ENCODE measurements at places on chromosomes 2 and 18.
A peak's percentile ranks its signal among the peaks of the same experiment; 100 is the strongest.

DNA sequence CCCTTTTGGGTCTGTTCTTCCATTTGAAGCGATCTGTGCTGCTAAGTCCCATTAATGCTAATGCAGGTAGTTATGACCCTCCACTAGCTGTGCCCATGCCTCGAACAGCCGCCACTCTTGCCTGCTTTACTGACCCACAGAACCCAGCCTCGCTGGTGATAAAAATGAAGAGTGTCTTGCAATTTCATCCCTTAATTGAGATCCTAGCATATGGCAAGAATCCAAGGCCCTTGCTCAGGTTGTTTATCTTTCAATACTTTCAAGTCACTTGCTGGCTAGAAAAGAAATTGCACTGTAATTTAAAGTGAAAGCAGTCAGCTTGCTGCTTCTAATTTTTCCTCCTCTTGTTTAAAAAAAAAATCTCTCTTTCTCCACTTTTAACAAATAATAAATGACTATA lies 73.6 kb downstream of the ZNF521 start:
- ATAC-seq, result no peak

GRCh38 chr2:19363474-19363778 lies 5.0 kb upstream of the OSR1 start:
- ATAC-seq, result no peak

GRCh38 chr2:187971893-187972292 lies 319.8 kb upstream of the GULP1 start:
- no peak for ATAC-seq

DNA sequence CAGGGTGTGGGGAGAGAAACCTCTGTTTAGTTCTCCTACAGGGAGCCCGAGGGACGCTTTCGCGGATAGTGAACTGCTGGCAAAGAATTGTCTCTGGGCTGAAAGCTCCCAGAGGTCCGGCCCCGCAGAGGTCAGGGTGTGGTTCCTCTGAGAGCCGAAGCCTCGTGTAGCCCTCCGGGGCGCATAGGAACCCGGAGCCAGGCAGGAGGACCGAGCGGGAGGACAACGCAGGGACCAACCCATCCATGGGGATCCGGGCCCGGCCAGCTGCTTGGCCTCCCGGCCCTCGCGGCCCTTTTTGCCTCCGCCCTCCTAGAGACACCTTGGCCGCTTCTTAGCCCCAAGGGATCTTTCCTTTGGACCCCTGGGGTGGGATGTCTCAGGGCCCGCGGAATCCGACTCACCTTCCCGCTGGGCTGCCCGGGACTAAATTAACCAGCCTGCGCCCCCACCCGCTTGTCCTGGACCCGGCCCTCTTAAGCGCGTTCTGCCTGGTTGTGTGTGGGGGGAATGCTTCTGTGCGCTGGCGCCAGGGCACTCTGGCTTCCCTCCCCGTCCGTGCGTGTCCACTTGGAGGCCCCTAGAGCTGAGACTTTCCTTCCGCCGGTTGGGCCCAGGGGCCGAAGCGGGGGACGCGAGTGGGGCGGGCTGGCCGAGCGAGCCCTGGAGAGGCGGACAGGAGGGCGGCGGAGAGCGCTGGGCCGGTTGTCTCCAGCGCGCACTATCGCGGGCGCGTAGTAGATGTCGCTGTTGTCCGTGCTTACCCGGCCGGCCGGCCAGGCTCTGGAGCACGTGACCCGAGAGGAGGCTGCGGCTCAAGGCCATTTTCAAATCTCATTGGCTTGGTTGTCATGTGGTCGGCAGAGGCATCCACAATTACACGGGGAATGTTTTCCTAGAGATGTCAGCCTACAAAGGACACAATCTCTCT lies at the start of gene HOXD10:
HOXD10 (plus strand) TSS at position 896 of the 931 bp plus-strand sequence. CDS start 56 bp downstream, outside the sequence.
- ATAC-seq, result no peak

- ATAC-seq, result no peak
Measured at GRCh38 chr18:6543330-6543908, 128.7 kb upstream of the L3MBTL4 start.

GRCh38 chr2:96756788-96757476 lies 3.8 kb upstream of the CNNM4 start:
- no peak for ATAC-seq

- ATAC-seq, result no peak
Measured at GRCh38 chr2:86330001-86330400, 7.4 kb downstream of the REEP1 start.

- ATAC-seq, result no peak
Measured at GRCh38 chr2:100692906-100693305, 127.0 kb upstream of the NPAS2 start.

DNA sequence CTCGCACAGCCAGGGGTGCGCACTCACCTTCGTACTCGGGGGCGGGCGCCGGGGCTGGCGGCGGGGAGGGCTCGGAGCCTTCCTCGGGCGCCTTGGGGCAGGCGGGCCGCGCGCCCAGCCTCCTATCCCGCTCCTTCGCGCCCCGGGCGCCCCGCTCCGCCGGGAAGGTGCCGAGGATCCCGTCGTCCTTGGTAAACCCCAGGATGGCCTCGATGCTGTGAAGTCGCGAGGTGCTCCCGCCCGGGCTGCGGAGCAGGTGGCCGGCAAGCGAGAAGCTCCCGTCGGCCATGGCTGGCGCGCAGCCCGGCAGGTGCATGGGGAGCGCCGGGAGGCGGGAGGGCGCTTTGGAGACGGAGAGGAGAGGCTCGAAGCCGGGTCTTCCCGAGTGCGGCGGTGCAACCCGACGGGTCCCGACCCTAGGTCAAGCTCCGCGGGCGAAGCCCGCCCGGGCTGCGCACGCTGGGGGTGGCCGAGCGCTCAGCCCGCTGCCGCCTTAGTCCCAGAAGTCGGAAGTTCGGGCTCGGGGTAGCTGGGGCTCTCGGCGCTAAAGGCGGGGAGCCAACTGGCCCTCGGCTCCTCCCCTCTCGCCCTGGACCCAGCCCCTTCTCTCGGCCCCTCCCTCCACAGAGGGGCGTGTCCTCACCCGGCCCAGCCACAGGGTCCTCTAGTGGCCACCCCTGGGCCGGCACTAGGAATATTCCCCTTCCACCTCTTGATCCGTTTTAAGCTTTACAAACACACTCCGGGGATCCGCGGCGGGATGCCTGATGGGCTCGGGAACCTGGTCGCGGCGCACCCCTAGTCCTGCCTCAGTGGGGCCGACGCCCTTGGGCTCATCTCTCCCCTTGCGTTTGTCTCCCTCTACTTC lies at the start of gene RAX:
RAX (minus strand) TSS at position 564 of the 868 bp plus-strand sequence; CDS start at position 316, 248 bp downstream.
- ATAC-seq, result peak; percentile 19

DNA sequence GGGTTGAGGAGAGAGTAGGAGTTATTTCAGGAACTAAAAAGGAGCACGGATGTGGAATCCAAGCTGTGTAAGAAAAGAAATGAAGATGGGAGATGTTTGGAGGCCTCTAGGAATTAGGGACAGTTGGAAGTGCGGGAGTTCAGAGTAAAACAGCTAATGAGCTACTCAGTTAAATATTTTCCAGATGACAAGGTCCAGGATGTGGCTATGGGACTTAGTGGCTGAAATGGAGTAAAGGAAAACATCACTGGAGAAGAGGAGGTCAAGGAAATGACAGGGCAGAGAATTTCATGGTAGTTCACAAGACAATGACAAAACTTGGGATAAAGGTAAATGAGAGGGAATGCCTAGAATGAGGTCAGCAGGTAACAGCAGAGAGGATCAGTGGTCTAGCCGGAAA lies 13.0 kb downstream of the GPR155 start:
- ATAC-seq, result no peak

DNA sequence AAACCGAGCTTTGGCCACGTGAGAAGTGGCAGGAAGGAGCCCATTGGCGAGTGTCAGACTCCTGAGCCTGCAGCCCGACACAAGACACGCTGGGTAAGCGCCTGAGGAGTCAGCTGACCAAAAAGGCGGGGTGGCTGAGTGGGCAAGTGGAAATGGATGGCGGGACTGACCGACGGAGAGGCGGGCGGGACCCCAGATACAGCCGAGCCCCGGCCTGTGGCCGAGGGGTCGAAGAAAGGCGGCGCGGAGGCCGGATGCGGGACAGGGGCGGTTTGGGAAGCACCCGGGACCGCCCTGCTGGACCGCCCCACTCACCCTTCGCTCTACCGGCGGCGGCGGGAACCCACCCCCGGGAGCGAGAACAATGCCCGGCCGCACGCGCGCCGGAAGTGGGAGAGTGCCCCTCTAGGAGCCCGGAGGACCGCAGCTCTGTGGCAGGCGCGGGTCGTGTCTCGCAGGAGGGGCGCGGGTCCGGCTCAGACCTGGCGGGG lies 22.8 kb downstream of the ZSCAN30 start:
- ATAC-seq, result peak; percentile 85

- no peak for ATAC-seq
Measured at GRCh38 chr2:48365476-48365875, 164.5 kb upstream of the STON1 start.

DNA sequence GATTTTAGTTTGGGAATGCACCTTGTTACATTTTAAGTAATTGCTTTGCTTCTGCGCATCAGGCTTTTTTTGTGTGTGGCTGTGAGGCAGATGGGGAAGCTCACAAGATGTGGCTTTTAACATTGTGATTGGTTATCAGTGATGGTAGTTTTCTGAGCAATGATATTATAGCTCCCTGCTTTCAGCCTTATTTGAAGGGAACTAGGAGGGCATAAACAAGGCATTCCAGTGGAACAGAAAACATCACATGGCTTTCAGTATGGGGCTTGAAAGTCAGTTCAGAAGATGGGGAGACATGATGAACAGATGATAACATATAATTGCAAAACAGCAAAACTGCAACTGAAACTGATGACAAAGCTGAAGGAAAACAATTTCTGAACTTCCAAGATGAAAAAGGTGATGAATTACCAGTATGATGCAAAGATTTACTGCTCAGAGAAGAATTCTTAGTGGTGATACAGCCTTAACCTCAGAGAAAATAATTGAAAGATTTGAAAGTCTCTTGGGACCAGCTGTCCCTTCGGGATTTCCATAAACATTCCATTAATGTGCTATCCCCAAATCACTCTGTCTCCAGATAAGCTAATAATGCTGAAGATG lies 439.7 kb downstream of the RND3 start:
- ATAC-seq, result no peak

DNA sequence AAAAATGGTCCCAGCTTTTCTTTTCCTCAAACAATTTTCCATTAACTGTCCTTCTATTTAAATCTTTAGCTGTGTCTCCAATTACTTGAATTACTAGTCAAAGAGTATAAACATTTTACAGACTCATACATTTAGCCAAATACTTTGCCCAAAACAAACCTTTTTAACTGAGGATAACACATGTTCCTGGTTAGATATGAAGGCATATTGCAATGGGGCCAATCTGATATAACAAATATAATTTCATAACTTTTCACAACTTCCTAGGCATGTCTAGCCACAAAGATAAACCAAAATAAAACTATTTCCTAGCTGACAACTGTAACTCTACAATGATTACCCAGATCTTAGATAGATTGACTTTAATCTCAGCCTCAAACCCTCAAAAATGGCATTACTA lies 247.5 kb upstream of the ZNF521 start:
- ATAC-seq, result no peak

DNA sequence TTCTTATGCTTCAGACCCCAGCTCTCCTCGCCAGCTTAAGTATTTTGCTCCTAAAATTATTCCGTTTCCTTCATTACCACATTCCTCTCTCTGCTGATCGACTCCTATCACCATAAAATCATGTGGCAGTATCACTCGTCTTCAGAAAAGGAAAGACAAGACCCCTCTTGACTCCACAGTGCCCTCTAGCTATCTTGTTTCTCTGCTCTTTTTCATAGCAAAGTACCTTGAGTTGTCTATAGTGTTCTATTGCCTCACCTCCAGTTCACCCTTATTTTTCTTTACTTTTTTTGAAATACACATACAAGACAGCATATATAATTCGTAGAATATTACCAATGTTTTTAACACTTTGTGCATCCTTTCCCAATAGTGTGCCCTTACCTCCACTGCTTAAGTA lies 273.2 kb upstream of the SIX3 start:
- ATAC-seq, result no peak

DNA sequence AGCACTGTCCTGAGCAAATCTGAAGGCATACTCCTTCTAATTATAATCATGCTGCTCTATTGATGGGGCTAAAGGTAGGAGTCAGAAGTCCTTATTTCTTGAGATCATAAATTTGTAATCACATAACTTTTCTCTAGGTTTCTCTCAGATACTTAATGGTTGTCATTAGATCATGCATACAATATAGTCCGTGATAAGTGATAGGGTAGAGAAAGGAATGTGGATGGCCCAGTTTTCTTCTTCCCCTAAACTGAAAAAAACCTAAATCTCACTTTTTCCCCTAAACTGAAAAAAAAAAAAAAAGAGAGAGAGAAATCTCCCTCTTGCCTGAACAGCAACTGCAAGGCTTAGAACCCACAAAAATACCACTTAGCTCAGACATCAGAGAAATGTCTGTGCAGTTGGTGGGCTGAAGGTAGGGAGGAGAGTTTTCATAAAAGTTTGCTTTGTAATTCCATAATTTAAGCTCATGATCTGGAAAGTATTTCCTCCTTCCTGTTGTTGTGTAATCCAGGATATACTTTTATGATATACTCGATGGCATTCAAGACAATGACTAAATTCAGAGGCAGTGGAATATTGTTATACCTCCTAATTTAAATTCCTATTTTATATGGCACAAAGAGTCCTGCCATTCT lies 79.3 kb upstream of the ITPRID2 start:
- ATAC-seq, result no peak

GRCh38 chr18:9901377-9901776 lies 12.4 kb upstream of the VAPA start:
- no peak for ATAC-seq

DNA sequence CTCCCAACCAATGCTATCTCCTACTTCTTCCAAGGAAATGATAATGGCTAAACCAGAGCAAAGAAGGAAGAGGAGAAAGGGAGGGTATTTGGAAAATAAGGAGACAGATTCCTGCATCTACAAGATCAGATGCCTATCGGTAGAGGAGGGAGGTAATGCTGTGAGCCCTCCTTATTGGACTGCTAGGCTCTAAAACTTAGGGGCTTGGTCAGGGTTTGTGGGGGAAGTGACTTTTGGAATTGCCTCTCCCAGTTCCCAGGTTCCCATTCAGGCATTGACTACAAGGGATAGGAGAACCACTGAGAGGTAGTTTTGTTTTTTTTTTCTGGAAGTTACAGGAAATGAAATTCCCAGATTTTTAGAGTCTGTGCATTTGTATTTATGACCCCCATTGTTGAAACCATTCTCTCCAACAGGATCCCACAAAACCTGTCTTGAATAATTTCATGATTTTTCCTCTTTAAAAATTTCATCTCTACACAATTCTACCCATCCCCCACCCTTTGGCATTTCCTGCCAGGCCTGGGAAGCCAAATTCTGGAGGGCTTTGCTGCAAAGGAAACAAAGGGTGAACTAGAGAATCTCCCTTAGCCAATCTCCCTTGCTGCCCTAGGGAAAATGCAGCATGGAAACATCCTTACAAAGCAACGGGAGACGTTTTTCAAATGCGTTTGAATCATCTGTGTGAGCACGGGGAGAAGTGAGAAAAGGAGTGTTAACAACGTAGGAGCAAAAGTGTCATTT lies 282.1 kb upstream of the EPAS1 start:
- no peak for ATAC-seq

GRCh38 chr2:95052307-95052706 lies 26.8 kb downstream of the MAL start:
- no peak for ATAC-seq
